SK-MEL-5 (cell line): ENCODE measurements at places on chromosomes 6 and 20. TPM values are rescaled to one million over a fixed set of nuclear protein-coding genes. Genes with fewer than 3 reads are reported as not detected.
A peak's percentile ranks its signal among the peaks of the same experiment; 100 is the strongest.

- no peak for DNase-seq
These were observed 370.1 kb downstream of the BTBD9 start for GRCh38 chr6:38269461-38270172.

- no peak for DNase-seq
These were observed 5.2 kb downstream of the TNNC2 start for GRCh38 chr20:45821947-45822346.

GRCh38 chr6:32327103-32327502 lies 44.6 kb downstream of the TSBP1 start:
- DNase-seq = no peak

Gene CDH22
- total RNA-seq = not detected in 2 replicates

- DNase-seq = peak; percentile 57
These were observed 5.9 kb downstream of the WASF1 start for GRCh38 chr6:110173506-110174132.

DNA sequence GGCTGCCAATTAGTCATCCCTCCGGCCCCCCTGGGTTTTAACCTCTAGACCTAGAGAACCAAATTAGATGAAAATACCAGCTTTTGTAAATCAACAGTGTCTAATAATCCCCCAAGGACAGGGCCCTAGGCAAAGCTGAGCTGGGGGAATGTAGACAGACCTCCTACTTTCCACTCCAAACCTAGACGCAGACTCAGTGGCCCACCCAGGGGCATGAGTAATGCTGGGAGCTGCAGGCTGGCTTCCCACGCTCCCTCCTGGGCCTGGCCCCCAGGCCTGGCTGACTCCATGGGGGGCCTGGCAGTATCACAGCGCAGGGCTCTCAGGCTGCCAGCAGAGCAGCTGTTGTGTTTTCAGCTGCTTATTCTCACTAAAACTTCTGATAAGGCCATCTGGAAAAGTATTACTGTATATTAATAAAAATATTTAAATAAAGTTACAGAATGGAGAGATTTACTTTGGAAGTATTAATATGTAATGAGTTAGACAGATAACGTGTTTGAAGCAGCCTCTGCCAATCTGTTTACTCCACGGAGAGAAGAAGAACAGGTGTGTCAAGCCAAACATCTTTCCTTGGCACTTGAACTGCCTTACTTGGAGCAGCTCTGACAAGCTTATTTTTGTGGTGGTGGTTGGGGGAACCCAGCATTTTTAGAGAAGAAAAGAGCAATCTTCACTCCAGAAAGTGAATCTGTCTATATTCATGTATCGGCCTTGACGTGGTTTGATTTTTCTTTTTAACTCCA lies 144.0 kb upstream of the AGPAT4 start:
- DNase-seq = no peak

DNA sequence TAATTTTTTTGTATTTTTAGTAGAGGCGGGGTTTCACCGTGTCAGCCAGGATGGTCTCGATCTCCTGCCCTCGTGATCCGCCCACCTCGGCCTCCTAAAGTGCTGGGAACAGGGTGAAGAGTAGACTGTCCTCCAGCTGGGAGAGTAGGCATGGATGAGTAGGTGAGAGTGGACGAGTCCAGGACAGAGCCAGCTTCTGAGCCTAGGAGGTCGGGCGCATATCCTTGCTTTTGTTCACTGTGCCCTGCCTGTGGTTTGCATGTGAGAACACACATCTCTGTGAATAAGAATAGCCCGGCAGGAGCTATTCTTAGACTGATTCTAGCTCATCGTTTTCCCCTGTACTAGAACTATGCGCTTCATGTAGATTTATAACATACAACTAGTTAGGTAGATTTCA lies 78.3 kb downstream of the RPP40 start:
- DNase-seq = no peak

Gene CARMIL1
- 45.1 and 45.5 TPM in 2 replicates for total RNA-seq

GRCh38 chr20:41040855-41041254 lies 12.2 kb downstream of the TOP1 start:
- no peak for DNase-seq

DNA sequence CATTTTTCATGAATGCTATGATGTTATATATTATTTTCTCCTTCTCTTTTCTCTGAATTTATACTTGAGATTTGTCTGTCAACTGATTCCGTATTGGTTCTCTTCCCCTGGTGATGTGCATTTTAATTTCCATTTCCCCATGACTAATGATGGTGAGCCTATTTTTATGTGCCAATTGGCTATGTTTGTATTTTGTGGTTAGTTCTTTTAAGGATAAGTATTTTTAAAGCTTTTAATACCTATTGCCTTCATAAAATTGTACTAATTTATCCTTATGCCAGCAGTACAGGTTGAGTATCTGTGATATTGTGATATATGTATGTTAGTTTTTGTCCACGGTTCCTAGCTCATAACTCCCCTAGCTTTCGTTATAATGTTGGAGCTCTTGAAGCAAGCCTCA lies 2.8 kb downstream of the POLH start:
- DNase-seq = no peak

- no peak for DNase-seq
These were observed 260.0 kb downstream of the NRN1 start for GRCh38 chr6:5746759-5747130.

- no peak for DNase-seq
These were observed 107.0 kb downstream of the POPDC3 start for GRCh38 chr6:105072798-105073199.

- no peak for DNase-seq
These were observed 867 bp downstream of the EBF4 start for GRCh38 chr20:2693286-2694007.

Gene PPP1R16B
- 0.56 and 0.69 TPM in 2 replicates for total RNA-seq

Gene TBX18
- 10.1 and 13.4 TPM in 2 replicates for total RNA-seq

DNA sequence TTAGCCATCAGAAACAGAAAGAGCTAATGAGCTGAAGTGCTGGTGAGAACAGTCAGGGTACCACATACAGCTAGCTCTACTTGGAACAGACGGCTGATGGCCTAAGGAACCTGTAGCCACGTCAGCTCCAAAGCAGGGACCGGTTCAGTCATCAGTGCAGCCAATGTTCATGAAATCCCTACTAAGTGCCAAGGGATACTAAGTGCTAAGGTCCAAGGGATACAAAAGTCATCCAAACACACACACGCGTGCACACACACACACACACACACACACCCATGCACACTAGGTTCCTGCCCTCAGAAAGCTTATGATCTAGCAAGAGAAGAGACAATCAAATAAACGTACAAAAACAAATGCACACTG lies 53.6 kb downstream of the MAP3K5 start:
- DNase-seq = no peak

DNA sequence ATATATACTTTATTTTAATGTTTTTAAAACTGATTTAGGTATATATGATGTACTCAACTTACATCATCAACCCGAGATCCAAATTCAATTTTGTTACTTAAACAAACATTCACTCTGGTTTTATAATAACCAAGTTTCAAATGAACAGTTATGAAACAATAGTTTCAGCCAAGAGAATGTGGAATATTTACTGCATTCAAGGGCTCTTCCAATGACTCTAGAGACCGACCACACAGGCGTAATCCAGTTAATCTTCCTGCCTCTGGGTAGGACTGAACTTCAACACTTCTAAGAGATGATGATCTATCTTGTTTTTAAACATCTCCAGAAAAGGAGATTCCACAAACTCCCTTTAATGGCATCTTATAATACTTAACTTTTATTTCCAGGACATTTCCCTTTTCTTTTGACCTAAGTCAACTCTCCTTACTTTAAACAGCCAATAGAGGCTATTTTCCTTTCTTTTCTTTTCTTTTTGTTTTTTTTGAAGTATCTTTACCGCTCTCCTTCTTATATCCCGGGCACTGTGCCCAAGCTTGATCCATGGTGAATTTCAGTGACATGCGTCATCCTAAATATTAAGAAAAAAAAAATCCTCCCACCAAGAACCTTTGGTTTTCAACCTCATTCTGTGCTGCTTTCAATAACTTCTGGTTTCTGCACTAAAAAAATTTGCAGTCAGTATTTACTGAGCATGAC lies 110.1 kb downstream of the KIF13A start:
- no peak for DNase-seq

Gene GSTA3
- total RNA-seq = 0.80 TPM in 1 of 2 replicates, not detected in the other

- DNase-seq = peak; percentile 53
These were observed 55.2 kb upstream of the TBC1D7 start for GRCh38 chr6:13383328-13384163.

Gene BPI
- total RNA-seq = not detected in 2 replicates

Gene REM1
- not detected in 2 replicates for total RNA-seq

- no peak for DNase-seq
These were observed 96.3 kb downstream of the BMP2 start for GRCh38 chr20:6863798-6864201.

DNA sequence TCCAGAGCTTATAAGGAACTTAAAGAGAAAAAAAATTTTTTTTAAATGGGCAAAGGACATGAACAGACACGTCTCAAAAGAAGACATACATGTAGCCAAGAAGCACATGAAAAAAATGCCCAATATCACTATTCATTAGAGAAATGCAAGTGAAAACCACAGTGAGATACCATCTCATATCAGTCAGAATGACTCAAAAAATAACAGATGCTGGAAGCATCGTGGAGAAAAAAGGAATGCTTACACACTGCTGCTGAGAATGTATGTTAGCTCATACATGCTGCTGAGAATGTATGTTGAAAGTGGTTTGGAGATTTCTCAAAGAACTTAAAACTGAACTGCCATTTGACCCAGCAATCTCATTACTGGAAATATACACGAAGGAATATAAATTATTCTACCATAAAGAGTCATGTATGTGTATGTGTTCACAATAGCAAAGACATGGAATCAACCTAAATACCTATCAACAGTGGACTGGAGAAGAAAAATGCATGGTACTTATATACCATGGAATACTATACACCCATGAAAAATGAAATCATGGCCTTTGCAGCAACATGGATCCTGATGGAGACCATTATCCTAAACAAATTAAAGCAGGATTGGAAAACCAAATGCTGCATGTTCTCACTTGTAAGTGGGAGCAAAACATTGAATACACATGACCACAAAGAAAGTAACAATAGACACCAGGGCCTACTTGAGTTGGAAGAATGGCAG lies 5.2 kb downstream of the OR11A1 start:
- DNase-seq = no peak

Gene SNX9
- total RNA-seq = 138 and 144 TPM in 2 replicates

DNA sequence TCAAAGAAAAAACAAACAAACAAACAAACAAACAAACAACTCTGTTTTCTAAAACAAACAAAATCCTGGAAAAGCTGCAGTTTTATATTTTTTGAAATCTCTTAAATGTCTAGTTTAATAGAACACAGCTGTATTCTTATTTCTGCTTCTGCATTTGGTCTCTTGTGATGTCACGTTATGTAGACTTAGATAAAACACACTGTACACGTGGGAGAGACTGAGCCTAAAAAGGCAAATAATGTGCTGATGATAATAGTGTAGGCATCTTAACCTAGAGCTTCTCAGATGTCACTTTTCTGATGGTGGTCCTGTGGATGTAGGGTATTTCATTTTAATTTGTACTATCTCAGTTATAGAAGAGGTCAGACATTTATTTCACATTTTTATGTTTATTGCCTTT lies 261.7 kb downstream of the UTRN start:
- DNase-seq = no peak

DNA sequence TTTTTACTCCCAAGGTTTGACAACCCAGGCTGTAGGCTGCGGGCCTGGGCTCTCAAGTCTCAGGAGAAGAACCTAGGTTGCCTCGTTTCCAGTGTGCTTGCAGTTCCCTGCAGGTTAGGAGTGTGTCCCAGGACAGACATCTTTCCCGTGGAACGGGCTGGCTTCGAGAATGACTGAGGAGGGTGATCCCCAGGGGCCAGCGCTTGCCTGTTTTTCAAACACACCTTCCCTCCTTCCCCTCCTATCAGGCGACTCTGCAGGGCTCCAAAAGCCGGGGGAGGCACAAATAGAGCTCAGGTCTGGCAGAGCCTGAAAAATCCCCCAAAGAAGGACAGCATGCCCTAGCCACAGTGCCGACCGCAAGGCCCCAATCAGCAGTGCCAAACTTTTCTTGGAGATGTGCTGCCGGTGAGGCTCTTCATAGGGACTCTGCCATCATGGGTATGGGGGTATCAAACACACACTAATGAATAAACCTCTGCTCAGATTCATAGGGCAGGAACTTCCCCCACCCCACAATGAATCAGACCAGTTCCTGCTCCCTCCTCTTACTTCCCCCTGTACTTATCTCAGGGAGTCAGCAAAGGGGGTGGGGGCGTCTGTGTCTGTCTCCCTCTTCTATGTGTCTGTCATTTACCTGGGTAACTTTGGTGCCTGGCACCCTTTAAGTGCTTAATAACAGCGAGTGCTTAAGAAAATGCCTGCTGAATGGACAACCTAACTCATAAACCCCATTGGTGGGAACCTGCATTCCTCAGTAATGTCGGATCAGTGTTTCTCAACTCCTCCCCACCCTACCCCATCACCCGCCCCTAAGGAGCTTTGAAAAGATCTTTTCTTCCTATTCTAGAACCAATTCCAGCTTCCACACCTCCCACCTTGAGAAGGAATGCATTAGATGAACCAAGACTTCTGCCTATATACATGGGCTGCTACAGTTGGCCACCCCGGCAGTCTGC lies 1.6 kb downstream of the KCNG1 start:
- no peak for DNase-seq

- peak; percentile 67 for DNase-seq
These were observed 797 bp downstream of the SMIM13 start for GRCh38 chr6:11094411-11094851.

Gene ASIP
- total RNA-seq = 0.55 TPM in 1 of 2 replicates, not detected in the other

DNA sequence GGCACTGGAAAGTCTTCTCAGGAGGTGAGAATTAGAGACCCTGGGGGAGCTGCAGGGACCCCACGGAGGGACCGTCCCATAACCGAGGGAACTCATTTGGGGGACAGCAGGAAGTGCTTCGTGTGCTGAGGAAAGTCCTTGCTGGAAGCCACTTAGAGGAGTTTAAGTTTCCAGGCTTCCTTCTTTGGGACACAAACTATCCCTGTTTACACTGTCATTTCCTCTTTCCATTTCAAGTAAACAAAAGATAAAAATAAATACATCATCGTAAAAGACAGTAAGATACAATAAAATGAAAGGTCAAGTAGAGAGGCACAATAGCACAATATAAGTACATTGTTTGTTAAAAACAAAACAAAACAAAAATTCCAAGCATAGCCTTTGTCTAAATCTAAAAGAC lies 101.2 kb downstream of the TTLL2 start:
- no peak for DNase-seq

- no peak for DNase-seq
These were observed 1.4 kb upstream of the SLC29A1 start for GRCh38 chr6:44221961-44222335.
